ENCODE measurements at places on chromosomes 5 and 9.

GRCh38 chr9:68489646-68490045 is 51.0 kb downstream of the TMEM252 start:
- no peak for DNase-seq

DNA sequence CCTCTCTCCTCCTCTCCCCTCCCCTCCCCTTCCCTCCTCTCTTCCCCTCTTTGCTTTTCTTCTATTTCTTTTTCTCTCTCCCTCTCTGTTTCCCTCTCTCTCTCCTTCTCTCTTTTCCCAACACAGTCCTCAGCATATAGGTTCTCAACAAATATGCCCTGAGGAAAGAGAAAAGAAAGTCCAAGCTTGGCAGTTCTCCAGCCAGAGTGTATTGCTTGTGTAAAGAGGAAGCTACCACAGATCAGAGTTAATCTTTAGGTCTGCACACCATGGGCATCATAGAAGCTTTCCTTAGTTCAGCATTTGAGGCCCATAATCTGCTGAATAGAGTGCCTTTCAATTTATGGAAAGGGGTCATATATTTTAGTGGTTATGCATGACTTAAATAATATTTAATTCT is 382.8 kb upstream of the WWC1 start:
- no peak for DNase-seq

DNA sequence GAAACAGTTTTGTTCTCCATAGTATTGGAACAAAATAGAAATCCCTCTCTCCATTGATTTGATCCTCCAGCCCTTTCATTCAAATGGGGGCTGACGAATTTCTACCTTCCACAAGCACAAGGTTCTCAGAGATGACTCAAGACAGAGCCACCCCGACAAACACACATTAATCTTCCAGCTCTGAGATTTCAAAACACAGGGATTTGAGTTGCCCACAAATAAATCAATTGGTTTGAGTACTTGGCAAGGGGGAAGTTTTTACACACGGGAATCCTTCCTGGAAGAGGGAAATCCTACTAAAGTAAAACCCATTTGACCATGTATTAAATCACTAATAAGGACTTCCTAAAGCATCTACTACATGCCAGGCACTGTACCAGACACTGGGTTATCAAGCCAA is 5.4 kb downstream of the ADRA1B start:
- no peak for DNase-seq

GRCh38 chr5:61267116-61267515 is 64.9 kb upstream of the ZSWIM6 start:
- no peak for DNase-seq

- DNase-seq = no peak
Measured at GRCh38 chr9:93525476-93525875, 50.9 kb upstream of the PHF2 start.

DNA sequence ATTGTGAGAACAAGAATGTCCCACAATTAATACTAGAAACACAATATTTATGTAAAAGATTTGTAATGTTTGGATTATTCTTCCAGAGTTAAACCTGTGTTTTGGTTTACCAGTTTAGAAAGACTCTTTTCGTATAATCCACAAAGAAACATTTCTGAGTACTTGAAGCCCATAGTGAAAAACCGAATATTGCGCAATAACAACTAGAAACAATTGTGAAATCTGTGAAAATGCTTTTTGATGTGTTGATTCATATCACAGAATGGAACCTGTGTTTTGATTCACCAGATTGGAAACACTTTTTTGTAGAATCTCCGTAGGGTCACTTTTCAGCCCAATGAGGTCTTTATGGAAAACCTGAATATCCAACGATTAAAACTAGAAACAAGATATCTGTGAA is 386.2 kb downstream of the PRDM9 start:
- DNase-seq = no peak

DNA sequence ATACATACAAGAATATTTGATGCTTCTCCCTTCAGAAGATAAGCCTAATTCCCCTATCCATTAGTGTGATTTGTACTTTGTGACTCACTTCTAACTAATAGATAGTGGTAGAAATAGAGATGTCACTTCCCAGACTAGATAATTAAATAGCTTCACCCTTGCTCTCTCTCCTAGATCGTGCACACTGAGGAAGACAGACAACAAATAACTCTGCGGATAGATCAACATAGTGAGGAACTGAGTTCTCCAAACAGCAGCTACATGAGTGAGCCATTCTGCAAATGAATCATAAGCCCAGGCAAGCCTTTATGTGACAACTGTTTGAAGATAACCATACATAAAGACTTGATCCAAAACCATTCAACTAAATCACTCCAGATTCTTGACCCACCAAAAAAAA is 1083.4 kb upstream of the C9orf72 start:
- no peak for DNase-seq

DNA sequence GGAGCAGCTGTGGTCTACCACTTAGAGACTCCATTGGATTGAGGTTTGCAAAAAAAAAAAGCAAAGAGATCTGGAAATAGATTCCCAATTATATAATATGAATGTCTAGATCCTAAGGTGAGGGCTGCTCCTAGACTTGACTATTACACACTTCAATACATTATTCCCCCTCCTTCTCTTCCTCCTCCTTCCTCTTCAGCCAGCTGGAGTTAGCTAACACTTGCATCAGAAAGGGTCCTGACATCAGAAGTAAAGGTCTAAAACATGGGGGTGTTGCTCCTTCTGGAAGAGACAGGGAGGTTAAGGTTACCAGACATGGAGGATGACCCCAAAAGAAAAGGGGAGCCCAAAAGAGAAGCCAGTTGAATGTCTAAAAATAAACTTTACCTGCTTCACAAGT is 12.9 kb upstream of the NR3C1 start:
- no peak for DNase-seq

- DNase-seq = no peak
Measured at GRCh38 chr5:62592558-62592957, 13.9 kb downstream of the LRRC70 start.

DNA sequence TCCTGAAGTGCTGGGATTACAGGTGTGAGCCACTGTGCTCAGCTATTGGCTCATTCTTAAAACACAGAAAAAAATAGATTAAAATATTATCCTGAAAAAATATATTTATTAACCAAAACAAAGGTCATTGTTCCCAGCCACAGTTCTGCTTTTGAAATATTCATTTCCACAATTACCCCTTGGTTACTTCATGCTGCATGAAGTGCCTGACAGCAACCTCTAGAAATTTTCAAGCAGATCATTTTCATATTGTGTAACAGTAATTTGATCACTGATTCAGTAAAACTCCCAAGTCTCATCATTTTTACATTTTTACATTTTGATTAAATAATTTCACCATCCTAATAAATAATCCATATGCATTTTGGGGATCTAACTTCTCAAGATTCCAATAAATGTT is 18.8 kb upstream of the GNAQ start:
- no peak for DNase-seq

DNA sequence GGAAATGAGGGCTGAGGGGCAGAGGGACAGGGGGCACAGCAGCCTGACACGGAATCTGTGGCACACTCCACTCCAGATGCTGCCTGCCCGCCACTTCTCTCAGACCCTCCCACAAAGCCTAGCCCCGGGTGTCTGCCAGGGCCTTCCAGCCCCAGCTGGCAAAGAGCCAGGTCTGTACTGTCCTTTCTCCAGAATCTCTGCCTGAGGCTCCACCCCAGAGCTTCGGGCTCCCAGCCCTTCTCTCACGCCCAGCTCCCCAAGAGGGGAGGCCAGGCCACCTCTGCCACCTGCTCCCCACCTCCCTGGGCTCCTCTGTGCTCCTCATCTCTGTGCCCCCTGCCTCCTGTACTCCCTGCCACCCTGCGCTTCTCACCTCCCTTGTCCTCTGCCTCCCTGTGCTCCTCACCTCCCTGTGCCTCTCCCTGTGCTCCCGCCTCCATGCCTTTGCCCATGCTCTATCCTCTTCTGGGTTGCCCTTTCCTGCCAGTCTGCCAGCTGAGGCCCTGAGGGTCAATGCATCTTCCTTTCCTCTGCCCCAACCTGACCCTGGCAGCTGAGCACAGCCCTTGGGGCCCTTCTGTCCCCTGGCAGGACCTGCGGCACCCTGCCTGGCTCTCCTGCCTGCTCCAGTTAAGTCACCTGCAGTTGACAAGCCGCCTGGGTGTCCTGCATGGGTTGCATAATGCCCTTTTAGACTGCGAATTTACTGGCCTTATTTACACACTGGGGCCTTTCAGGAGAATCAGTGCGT is 36.4 kb downstream of the RASGEF1C start:
- DNase-seq = no peak

DNA sequence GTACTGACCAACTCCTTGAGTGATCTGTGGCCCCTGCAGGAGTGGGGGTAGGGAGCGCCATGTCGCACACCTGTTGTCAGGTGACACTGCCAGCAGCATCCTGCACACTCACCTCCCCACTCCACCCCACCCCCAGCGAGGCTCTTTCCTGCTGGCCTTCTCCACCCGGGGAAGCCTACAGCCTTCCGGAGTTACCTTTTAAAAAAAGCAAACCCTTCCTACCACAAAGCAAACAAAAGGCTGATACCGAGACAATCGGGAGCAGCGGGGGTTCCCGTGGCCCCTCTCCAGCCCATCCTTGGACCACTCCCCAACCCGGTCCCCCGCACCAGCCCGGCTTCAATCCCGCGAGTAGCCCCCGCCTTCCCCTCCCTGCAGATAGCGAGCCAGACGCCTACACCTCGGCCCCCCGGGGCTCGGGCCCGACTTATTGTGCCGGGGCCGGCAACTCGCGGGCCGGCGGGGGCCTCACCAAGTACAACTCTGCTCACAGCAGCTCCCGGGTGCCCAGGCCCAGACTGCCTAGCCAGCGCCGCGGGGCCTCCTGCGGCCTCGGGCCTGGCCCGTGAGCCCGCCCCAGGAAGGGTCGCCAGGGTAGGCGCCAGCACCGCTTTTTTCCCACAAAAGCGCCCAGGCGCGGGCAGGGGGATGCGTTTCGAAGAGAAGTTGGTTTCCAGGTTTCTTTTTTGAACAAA is 724 bp downstream of the MACROH2A1 start:
- peak; percentile 38 for DNase-seq

- no peak for DNase-seq
Measured at GRCh38 chr5:100853582-100853981, 49.5 kb downstream of the ST8SIA4 start.

- no peak for DNase-seq
Measured at GRCh38 chr5:107807431-107807830, 136.7 kb upstream of the EFNA5 start.

DNA sequence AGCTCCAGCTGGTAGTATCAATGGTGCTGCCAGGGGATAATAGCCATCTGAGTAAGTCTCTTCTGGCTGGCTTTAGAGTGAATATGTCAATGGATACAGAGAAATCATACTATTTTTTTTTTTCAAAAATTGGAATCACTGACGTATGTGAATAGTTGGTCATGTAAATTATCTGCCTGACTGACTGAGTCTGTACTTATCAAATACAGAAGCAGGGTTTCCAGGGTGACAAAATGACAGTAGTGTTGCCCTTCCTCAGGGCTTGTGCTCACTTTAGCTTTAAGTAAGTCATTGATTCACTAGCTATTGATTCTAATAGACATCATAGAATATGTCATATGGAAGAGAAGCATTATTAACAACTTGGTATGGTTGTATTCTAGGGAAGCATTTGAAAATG is 126.0 kb upstream of the C6 start:
- DNase-seq = no peak

All from CD4-positive, alpha-beta T cell treated with Interleukin-2 at 100 ng/mL for 4 hours (primary cell).